ENCODE measurements at places on chromosomes 5 and 9. TPM values are rescaled to one million over a fixed set of nuclear protein-coding genes. Genes with fewer than 3 reads are reported as not detected.

Gene SLC25A2
- total RNA-seq: not detected

Gene OBP2B
- total RNA-seq: not detected

Gene RAB3C
- total RNA-seq: not detected

Gene PCDHGC5
- 0.03 TPM for total RNA-seq

Gene SEMA6A
- 0.15 TPM for total RNA-seq

Gene PCDHB13
- total RNA-seq: 0.06 TPM

Gene SPINK13
- total RNA-seq: 0.31 TPM

Gene PLPP7
- total RNA-seq: not detected

Gene RHOBTB3
- 7.9 TPM for total RNA-seq

Gene ANKRD31
- 0.06 TPM for total RNA-seq

Gene FAM193B
- total RNA-seq: 32.7 TPM

Gene FOXD4
- total RNA-seq: 0.34 TPM

Gene ACOT12
- 0.08 TPM for total RNA-seq

Gene PDCD1LG2
- total RNA-seq: 0.25 TPM

Gene MCIDAS
- 1.6 TPM for total RNA-seq

Gene SARDH
- 0.12 TPM for total RNA-seq

Gene CCDC180
- total RNA-seq: 0.62 TPM

Gene GZMA
- total RNA-seq: not detected

Gene SLC36A3
- not detected for total RNA-seq

Gene AFF4
- total RNA-seq: 37.2 TPM

Gene ZNF354C
- 0.61 TPM for total RNA-seq

Gene PCDHAC2
- total RNA-seq: 4.2 TPM

Gene SPINK6
- total RNA-seq: 0.27 TPM

Gene EMB
- total RNA-seq: 7.2 TPM

Gene GABBR2
- total RNA-seq: 0.28 TPM

Gene ADGRD2
- total RNA-seq: not detected

Gene HAVCR2
- 0.52 TPM for total RNA-seq

Gene LCP2
- not detected for total RNA-seq

Gene SLC44A1
- 35.7 TPM for total RNA-seq

Gene PCDHA9
- not detected for total RNA-seq

Gene HSD17B4
- total RNA-seq: 63.5 TPM

Gene GRM6
- not detected for total RNA-seq

Gene IL9
- not detected for total RNA-seq

Gene CDH10
- total RNA-seq: 0.13 TPM

Gene KIF4B
- 0.02 TPM for total RNA-seq

Gene FBXW5
- total RNA-seq: 97.7 TPM

Gene CDHR2
- 0.05 TPM for total RNA-seq

Gene DBH
- total RNA-seq: not detected

Gene ERAP2
- total RNA-seq: 1.1 TPM

Gene ALDOB
- not detected for total RNA-seq

Gene PCA3
- not detected for total RNA-seq

Gene GAPT
- total RNA-seq: not detected

Measured in A549 treated with dexamethasone at 1 μM for 4 hours (cell line).